CD4-positive, CD25-positive, alpha-beta regulatory T cell (primary cell): ENCODE measurements at places on chromosomes 7 and 10.

- no peak for DNase-seq
Measured at GRCh38 chr7:146235195-146235594, 118.6 kb downstream of the CNTNAP2 start.

GRCh38 chr7:5528071-5528814 lies 104.6 kb upstream of the TNRC18 start:
- DNase-seq = peak; percentile 65

- no peak for DNase-seq
Measured at GRCh38 chr7:55502124-55502857, 70.0 kb downstream of the VOPP1 start.

- DNase-seq = no peak
Measured at GRCh38 chr7:155191901-155192478, 105.7 kb upstream of the INSIG1 start.

DNA sequence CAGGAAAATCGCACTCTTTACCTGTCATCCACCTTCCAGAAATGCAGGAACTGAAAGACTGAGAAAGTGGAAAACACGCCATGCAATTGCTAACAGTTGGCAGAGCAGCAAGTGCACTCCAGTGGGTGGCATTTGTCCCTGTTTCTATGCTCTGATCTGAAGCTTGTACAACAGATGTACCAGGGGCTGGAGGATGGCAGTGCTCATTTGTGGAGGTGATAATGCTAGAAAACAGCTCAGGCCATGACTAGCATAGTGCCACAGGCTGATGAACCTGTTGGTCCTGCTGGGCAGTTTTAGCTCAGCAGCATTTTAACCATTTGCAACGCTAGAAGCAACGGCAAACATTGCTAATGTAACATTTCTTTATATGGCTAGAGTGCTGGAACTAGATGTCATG lies 199.9 kb upstream of the NRP1 start:
- no peak for DNase-seq

DNA sequence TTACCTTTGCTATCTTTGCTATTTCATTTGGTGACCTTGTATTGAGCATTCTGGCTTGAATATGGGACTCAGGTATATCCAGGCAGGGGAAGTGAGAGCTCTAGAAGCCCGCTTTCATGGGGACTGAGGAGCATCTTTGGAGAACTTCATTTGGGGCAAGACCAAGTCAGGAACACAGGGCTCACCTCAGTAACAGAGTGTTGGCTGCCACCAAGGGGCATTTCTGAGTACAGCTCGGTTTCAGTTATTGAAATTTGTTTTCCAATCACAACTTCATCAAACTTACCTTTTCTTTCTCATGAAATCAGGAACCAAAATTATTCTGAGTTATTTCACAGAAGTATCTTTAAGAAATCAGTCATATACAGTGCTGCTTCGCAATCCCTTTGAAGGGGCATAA lies 337.2 kb downstream of the C7orf25 start:
- DNase-seq = no peak

DNA sequence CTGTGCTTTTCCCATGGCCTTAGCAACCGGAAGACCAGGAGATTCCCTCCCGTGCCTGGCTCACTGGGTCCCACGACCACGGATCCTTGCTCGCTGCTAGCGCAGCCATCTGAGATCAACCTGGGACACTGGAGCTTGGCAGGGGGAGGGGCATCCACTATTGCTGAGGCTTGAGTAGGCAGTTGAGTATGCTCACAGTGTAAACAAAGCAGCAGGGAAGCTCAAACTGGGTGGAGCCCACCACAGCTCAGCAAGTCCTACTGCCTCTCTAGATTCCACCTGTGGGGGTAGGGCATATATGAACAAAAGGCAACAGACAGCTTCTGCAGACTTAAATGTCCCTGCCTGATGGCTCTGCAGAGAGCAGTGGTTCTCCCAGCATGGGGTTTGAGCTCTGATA lies 697.0 kb downstream of the SORCS1 start:
- DNase-seq = no peak

- no peak for DNase-seq
Measured at GRCh38 chr10:29946953-29947700, 112.3 kb downstream of the JCAD start.

DNA sequence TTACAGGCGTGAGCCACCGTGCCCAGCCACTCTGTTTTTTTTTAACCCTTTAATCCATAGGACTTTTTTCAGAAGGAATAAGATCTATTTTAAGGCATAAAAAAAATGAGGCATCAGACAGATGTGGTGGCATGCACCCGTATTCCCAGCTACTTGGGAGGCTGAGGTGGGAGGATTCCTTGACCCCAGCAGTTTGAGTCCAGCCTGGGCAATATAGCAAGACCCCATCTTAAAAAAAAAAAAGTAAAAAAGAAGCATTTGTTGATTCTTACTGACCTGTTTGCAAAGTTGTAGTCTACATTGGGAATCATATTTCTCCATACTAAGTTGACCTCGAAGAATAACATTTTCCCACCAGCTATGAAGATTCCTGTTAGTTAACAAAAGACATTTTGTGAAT lies 38.6 kb downstream of the VCL start:
- no peak for DNase-seq

GRCh38 chr7:46791188-46791587 lies 790.7 kb downstream of the TNS3 start:
- no peak for DNase-seq

GRCh38 chr7:157792241-157793086 lies 455.7 kb downstream of the DNAJB6 start:
- no peak for DNase-seq

- no peak for DNase-seq
Measured at GRCh38 chr7:97039374-97040065, 14.9 kb upstream of the DLX5 start.

- no peak for DNase-seq
Measured at GRCh38 chr7:33750177-33750576, 155.2 kb upstream of the BMPER start.

DNA sequence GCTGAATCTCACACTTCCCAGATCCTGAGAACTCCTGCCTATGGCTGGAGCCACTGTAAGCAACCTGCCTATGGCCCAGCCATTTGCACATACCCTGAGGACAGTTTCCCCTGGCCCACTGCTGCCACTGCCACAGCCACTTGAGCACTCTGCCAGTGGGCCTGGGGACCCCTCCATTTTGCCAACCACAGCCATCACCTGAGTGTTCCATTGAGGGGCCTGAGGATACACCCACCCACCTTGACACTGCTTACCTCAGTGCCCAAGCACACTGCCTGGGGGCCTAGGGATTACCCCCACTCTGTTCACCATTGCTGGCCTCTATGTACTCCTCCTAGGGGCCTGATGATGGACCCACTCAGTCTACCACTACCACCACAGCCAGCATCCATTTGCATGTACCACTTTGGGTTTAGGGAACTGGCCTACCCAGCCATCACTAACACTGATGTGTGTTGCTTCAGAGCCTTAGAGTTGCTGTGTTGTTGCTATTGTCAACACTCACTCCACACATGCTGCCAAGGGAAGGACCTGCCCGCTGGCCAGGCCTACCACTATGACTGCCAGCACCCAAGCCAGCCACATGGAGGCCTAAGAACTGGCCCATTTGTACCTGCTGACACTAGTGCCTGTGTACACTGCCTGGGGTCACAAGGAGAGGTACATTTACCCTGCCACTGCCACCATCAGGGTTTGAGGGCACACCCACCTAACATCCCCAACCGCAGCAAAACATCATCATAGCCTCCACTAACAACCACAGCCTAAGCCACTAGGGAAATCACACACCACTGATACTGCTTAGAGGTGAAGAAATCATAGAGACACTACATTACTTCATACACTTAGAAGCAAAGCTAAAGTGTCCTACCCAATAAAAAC lies 45.9 kb upstream of the ANTXRL start:
- no peak for DNase-seq

GRCh38 chr7:134019251-134019650 lies 107.9 kb upstream of the LRGUK start:
- no peak for DNase-seq

DNA sequence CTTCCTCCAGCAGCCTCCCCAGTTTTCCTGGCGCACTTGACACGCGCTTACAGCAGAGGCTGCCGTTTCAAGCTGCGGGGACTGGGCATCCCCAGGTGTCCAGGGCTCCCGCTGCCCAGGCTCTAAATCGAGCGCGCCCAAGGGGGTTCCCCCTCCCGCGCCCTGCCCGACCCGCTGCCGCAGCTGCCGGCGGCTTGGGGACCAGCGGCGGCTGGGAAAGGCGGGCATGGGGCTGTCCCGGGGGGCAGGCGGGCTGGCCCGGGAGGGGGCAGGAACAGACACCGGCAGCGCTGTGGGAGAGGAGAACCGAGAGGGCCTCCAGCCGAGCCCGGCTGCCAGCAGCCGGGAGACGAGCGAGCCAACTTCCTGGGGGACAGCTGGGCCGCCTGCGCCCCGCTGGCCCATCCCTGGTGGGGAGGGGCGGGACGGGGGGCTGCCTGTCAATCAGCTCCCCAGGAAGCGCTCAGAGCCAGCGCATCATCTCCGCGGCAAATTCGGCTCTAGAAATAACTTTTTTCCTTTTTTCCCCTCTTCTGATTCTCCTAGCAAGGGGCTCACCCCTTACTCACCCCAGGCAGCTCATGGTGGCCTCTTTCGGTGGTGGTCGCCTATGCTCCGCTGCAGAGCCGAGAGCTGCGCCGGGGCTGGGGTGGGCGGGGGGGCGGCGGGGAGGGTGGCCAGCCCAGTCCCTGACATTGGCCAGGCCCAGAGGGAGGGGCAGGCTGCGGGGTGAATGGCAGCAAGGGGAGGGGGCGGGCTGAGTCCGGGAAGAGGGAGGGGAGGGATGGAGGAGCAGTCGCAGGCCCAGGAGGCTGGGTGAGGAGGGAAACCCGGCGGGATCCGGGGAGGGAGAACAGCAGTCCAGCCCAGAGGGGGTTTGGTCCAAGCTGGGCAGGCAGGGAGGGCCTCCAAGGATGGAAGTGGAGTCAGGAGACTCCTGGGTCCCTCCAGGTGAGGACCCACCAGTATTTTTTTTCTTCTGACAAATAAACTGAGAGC lies 14.7 kb downstream of the GRID2IP start:
- DNase-seq = no peak

DNA sequence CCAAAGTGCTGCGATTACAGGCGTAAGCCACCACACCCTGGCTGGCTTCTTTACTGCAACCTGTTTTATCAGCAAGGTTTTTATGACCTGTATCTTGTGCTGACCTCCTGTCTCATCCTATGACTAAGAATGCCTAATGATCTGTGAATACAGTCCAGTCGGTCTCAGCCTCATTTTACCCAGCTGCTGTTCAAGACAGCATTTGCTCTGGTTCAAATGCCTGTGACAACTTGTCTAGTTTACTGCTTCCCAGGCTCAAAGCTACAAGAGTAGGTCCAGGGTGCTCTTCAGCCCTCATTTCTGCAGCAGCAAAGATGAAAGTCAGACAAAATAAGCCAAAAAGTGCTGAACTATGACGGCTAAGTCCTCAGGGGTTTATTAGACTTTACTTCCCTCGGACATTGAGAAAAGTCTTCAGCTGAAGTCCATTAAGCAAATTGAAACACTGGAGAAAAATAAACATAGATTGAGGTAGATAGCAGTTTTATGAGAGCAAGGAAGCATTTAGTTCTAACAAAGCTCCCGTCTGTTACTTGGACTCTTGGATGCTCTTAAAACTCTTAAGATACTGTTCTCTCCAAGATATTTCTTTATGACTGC lies 12.5 kb upstream of the LYZL1 start:
- DNase-seq = no peak

DNA sequence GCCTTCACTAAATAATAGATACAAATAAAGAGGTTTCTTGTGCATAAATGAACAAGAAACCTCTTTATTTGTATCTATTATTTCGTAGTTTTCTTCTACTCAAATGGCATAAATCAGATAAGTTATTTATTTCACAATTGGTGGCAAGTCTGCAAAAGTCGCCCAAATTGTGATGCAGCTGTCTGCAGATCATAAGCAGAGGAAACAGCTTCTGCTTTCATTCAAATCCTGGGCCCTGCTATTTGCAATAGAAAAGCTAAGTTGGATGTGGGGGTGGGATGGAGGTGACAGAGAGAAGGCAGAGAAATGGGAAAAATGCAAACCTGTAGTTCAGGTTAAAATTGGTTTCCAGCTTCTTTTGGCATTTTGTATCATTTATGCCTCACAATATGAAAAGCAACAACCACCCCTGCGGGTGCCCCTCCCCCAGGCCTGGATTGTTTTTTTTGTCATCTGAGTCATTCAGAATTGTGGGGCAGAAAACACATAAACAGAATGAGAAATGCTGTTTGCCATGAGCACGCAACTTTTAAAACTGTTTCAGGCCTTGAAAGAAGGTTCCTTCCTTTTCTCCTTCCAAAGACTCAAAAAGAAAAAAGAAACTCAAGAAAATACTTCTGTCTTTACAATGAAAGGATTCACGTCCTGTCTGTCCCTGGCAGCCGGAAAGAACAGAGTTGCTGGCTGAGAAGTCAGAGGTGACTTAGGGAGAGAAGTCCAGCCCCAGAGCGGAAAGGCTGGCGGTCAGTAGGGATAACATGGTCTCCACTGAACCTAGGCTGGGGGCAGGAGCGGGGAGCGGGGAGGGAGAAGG lies 132.9 kb downstream of the BAMBI start:
- no peak for DNase-seq

DNA sequence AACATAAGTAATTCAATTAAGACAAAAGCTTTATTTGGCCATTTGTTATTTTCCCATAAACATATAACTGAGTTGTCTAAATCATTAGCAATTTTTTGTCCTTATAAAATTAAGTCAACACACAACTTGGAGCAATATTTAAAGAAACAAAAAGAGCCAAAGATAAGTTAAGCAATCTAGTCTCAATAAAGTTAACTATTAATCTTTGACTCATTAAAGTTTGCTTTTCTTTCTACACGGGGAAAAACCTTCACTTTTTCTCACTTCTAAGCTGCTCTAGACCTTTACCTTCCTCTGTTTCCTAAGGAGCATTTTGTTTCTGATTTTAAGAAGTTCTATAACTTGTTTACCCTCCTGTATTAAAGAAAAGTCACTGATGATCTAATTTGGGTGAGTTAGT lies 867.1 kb upstream of the PHF14 start:
- no peak for DNase-seq

DNA sequence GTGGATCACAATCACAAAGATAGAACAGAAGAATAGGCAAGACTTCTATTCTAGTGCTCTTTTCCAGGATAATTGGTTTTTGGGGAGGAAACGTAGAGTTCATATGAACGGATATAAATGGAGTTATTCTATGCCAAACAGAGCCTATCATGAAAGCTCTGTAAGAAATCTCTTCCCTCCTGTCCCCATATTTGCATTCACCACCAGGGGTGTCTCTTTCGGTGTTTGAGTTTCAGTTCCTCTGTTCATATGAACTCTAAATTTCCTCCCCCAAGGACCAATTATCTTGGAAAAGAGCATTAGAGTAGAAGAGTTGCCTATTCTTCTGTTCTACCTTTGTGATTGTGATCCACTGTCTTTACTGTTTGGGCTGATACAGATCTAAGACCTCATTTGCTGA lies 48.3 kb upstream of the CDC14C start:
- DNase-seq = no peak

- no peak for DNase-seq
Measured at GRCh38 chr7:155824227-155824886, 12.1 kb upstream of the SHH start.
